ENCODE measurements at places on chromosomes 5 and 9.

DNA sequence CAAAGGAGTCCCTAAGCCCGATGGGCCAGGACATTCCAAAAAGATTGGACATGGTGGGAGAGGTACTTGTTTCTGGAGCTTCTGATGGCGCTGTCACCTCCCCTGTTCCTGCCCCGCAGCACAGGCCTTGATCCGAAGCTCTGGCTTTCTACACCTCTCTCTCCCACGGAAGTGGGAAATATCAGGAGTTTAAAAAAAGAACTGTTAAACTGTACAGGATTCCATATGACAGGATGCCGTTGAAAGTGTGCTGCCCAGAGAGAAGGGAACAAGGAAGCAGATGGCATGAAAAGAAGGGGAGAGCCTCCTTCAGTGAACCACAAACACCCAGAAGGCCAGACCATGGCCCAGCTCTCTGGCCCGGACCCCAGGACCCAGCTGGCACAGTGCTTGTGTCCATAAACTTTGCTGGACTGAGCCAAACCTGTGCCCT lies 26.8 kb upstream of the SLC2A8 start:
- DNase-seq, result no peak

DNA sequence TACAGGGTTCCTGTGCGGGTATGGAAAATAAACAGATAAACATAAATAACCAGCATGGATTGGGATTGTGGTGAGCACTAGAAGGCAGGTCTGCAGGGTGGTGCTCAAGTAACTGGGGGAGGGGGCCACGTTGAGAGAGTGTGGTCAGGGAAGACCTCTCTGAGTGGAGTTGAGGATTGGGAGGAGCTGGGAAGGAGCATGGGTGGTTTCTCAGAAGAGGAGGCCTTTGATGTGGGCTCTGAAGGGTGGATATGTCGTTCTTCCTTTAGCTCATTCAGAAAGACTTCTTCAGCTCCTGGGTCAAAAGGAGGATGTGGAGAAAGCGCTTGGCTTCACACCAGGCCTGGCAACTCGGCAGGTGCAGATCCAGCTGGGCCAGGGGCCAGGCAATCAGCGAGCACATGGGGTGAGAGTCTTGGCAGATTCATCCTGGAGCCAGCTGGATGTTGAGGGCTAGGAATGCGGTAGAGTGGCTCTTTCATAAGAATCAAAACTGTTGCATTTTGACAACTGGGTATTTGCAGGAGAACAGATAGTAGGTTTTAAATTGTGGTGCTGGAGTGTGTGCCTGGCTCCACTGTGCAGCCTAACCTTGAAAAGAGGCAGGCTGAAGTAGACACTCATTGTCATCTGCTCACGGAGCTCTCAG lies 71.7 kb downstream of the PCSK5 start:
- DNase-seq, result no peak

- DNase-seq, result no peak
Measured at GRCh38 chr5:14247054-14247386, 103.9 kb downstream of the TRIO start.

DNA sequence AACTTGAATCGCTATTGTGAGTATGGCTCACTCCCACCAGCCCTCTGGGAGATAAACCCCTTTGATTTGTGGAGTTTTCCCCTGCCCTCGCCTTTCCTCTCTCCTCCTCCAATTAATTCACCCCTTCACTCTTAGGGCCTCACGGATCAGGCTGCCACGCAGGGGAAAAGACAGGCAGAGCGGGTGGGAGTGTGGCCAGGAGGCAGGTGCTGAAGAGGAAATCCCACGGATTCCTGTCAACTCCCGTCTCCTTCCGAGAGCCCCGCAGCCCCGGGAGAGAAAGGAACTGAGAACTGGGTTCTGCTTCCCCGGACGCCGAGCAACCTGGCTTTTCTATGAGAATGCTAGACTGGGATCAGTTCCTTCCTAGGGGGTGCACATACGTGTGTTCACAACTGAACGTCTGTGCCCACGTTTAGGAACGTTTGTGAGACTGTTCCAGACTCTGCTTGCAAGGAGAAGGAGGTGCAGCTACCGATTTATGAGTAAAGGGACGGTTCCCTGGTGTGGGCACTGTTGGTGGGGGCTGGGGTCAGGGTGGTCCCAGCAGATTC lies 314.5 kb upstream of the TLE4 start:
- DNase-seq, result no peak

DNA sequence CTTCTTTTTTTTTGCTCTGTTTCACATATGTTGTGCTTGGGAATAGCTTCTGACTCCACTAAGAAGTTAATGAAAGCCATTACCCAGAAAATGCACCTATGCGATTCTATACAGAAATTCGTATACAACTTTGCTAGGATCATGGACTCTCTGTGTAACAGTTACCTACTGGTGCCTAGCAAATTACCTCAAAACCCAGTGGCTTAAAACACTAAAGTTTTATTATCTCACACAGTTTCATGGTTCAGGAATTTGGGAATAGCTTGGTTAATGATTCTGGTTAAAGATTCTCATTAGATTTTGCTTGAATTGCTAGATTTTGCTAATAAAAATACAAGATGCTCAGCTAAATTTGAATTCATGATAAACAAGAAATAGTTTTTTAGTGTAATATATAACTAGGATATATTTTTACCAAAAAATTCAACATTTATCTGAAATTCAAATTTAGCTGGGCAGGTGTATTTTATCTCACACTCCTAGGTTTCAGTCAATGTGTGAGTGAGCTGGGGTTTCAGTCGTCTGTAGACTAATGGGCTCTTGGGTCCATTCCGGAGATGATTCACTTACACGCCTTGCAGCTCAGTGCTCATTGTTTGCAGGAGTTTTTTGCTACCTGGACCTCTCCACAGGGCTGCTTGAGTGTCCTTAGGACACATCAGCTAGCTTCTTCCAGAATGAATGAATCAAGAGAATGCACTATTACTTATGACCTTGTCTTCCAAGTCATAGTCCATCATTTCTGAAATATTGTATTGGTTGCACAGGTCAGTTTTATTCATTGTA lies 75.1 kb downstream of the MROH2B start:
- DNase-seq, result no peak

DNA sequence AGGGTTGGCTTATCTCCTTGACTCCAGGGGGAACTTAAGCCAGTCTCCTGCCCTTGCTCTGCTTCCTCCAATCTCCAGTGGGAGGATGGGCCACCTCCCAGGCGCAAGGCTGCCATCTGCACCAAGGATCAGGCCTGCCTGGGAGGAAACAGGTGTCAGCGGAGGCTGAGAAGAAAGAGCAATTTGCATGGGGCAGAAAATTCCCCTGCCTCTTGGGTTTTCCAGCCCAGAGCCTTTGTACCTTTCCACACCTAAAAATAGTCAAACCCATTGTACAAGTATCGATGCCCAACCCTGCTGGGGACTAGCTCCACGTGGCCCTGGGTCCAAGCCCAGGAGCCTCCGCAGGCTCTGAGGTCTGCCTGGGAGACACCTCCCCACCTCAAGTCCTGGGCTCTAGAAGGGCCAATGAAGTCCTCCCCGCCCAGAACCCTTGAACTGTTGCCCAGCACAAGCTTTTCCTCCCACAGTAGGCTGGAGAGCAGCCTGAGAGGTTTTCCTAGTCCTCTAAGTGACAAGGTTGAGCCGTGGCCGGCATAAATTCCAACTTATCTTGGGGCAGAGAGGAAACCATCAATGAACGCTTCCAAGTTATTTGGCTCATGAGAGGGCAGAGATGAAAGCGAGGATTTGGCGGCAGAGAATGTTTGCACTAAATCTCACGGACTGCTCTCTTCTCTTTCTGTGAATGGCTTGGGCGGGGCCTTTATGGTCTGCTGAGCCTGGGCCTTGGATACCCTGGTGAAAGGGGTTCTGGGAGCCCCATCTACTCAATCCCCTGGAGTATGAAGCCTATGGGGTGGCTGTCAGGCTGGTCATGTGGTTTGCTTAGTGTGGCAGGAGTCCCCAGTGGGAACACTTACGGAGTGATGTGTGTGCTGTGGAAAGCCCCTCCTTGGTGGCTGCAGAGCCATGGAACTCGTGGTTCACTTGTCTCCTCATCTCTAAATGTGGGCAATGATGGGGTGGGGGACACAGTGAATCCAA lies 15.6 kb downstream of the JADE2 start:
- no peak for DNase-seq

- no peak for DNase-seq
Measured at GRCh38 chr5:59648038-59648831, 245.3 kb downstream of the PDE4D start.

GRCh38 chr9:134606951-134607731 lies 34.5 kb upstream of the COL5A1 start:
- no peak for DNase-seq

GRCh38 chr5:73312146-73312871 lies 136.3 kb downstream of the FOXD1 start:
- DNase-seq, result no peak

All from hypothalamus (tissue), 51 donors.